ENCODE measurements at places on chromosomes 2 and 18.

DNA sequence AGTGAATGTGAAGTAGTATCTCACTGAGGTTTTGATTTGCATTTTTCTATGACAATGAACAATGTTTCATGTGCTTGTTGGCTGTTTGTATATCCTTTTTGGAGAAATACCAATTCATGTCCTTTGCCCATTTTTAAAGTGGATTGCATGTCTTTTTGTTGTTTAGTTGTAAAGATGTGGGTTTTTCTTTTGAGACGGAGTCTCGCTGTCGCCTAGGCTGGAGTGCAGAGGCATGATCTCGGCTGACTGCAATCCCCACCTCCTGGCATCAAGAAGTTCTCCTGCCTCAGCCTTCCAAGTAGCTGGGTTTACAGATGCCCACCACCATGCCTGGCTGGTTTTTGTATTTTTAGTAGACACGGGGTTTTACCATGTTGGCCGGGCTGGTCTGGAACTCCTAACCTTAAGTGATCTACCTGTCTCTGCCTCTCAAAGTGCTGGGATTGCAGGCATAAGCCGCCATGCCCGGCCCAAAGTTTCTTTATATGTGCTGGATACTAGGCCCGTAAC, 236.7 kb downstream of the MYCN start:
- no peak for DNase-seq

DNA sequence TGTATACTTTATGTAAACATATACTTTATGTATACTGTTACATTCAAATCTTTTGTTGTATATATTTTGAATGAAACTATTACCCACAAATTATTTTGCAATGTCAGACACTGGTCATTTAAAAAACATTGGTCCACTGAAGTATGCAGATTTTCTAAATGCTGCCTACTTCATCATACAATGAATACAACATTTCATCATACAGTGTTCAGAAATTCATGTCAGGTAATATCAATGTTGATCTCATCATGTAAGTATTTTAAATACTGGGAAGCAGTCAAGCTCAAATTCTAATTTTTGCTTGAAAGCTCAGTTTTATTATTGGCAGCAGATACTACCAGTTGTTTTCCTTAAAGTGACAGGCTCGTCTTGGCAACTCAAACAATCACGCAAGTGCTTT, 2.9 kb upstream of the STAT4 start:
- DNase-seq: no peak

- DNase-seq: no peak
Measured at GRCh38 chr2:73101626-73102256, 11.0 kb downstream of the RAB11FIP5 start.

GRCh38 chr2:138713504-138713903, 66.7 kb downstream of the NXPH2 start:
- DNase-seq: no peak

DNA sequence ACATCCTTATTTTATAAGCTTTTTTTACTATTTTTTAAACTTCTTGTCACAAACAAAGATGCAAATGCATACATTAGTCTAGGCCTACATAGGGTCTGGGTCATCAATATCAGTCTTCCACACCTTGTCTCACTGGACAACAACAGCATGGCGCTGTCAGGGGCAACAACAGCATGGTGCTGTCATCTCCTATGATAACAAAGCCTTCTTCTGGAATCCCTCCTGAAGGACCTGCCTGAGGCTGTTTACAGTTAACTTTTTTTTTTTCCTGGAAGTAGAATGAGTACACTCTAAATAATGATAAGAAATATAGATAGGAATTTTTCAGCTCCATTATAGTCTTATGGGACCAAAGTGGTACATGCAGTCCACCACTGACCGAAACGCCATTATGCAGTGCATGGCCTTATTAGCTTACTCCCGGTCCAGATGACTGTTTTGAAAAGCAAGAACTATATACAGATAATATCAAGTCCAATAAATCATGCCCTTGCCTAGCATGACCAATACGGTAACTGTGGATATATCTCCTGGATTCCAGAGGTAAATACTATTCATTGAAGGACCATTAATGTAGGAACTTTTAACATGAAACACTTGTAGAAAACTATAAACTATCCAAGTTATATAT, 38.4 kb downstream of the TCF4 start:
- no peak for DNase-seq

- DNase-seq: no peak
Measured at GRCh38 chr18:48869591-48869990, 81.2 kb downstream of the SMAD7 start.

DNA sequence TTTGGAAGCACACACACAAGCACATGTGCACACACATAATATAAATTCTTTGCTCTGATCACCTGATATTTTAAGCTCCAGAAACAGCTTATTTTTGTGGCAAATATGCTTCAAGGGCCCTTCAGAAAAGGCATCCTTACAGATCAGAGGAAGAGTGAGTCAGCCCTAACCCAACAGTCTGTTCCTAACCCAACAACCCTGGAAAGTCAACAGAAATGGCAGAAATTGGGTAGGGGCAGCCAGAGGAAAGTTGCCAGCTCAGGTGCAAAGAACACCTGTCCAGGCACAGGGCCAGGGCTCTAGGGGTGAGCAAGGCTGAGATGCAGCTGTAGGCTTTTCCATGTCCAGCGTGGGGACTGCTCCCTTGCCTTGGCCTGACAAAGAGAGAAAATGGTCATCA, 6.4 kb upstream of the NCKAP5 start:
- DNase-seq: no peak

GRCh38 chr2:204842661-204843485, 297.6 kb downstream of the PARD3B start:
- DNase-seq: peak; percentile 45

DNA sequence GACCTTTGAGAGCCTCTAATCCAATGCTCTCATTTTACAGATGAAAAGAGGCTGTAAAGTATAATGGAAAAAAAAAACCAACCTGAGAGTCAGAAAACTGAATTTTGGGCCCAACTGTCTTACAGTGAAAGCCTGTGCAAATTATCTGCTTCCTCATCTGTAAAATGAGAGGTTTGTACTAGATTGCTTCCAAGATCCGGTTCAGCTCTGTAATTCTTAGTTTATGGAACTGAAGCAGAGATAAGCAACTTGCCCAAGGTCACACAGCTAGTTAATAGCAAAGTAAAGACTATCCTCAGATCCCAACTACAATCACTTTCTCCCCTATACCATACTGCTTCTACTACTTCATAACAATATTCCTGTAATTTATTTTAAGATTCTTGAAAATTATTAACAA, 6.3 kb downstream of the TLK1 start:
- no peak for DNase-seq

- no peak for DNase-seq
Measured at GRCh38 chr2:178237488-178238153, 43.3 kb downstream of the OSBPL6 start.

DNA sequence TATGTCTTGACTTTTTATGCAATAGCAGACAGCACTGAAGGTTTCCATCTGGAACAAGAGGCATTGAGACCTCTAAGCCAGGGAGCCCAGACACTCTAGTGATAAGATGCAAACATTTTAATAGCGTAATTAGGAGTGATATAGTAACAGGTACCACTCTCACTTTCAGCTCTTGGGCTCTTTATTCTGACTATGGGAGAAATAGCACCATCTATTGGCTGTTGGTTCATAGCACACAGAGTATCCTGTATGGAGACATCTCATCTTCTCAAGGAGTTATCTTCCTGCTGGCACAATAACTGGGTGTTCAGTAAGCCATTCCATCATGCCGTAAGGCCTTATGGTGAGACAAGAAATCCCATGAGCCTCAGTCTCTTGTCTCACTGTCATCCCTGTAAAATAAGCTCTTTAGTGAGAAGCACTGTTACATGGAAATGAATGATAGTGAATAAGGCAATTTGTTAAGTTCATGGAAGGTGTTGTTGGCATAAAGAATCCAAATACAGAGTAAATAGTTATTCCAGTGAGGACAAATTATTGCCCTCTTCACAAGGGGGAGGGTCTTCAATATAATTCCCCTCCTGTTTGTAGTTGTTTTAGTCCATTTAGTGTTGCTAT, 48.3 kb downstream of the THUMPD2 start:
- no peak for DNase-seq

- no peak for DNase-seq
Measured at GRCh38 chr18:65752625-65753325, 2.0 kb downstream of the CDH7 start.

DNA sequence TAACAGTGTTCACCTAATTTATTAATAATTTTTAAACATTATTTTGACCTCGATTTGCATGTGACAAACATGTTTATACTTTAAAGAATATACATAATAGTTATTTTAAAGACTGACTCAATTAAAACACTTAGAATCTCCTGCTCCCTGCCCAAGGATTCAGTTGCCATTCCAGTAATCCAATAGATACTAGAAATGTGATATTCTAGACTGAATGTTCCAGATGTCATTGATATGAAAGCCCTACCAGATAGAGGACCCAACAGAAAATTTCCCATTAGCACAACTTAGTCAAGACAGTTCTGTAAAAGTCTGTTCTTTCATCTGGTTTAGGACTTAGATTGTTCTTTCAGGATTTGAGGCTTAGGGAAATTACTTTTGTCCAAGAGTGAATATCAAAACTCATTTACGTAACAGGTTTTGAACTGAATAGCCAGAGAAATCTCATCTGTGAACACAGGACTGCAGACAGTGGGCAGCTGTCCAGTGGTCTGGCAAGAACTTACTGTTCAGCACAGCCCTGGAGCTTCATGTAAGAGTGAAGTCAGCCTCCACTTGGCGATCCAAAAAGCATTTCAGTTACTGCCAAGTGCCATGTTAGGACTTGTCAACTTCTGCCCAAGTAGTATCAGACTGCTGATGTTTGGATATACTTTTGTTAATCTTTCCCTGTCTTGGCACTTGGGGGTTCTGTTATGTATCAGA, 77.5 kb downstream of the OSBPL6 start:
- DNase-seq: no peak

DNA sequence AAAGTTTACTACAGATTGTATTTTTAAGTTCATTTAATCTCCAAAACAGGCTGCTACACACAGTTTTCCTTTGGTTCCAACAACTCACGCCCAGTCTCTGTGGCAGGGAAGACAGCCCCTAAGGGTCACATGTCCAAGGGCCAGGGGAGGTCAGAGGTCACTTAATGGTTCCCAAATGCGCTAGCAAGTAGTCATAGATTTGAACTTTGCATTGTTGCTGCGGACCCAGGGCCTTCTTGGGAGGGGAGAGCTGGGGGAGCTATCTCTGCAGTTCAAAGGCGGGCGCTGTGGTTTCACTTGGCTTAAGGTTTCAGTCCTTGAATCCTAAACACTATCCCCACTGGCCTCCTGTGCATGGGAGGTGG, 74.8 kb upstream of the ZNF532 start:
- no peak for DNase-seq

DNA sequence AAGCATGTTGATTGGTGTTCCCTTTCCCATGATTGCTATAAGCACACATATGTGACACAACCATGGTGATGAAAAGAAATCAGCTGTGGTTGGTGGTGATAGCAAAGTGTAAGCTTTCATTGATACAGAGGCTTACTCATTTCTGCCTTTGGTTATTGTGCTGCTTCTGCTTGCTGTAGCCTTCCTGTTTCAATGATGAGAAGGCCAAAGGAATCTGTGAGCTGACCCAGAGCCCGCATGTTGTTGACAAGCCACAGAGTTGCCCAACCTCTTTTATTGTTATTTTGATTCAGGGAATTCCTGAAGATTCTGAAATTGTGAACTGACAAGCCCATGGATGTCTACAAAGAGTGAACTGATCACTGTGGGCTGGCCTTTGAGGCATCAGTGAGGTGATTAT, 164.4 kb downstream of the TMEFF2 start:
- DNase-seq: no peak
